ENCODE measurements at places on chromosomes 11 and 22.

DNA sequence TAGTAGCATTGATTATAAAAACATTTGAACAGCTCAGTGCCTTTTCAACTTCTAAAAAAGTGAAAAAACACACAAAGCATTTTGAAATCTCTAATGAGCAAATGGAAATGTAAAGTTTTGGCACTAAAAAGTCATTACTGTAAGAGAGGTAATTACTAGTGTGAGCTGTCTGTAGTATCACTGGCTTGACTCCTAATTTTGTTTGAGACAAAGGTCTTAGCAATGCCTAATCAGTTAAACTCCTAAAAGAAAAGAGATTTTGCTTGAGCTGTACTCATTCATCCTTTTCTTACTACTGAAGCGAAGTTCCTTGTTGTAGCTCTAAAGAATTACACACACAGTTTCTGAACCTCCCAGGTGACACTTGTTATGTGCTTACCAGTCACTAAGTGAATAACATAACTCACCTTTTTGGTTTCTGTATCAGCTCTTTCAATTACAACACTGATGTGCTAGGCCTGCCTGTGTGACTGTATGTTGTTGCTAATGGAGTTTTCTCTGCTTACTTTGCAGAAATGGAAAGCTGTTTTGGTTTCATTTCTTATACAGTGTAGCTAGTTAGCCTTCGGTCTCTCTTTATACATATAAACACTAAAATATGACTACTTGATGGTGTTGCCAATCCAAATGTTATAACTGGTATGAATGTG is 924.4 kb upstream of the TENM4 start:
- DNase-seq: no peak

DNA sequence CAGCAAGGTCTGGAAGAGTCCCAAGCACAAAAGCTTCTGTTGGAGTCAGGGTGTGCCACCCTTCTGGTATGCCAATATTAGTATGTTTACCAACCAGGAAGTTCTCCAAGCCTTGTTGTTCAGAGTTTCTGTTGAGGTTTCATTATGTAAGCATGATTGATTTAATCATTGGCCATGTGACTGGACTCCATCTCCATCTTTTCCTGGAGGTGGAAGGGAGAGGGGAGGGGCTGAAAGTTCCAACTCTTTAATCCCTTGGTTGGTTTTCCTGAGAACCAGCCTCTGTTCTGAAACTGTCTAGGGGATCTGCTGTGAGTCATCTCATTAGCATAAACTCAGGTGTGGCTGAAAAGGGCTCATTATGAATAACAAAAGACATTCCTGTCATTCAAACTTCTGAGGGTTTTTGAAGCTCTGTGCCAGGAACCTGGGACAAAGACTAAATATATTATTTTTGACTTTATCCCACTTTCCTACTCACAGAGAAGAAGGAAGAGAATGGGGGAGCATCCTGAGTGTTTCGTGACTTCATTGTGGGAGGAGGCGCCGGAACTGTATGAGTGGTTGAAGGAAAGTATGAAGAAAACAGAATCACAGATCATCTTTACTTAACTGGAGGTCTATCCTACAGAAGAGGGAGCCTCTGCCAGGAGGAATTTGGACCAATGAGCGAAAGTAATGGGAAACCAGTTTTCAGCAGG is 138.2 kb downstream of the NECTIN1 start:
- no peak for DNase-seq

- no peak for DNase-seq
These were observed 67.3 kb upstream of the EED start for GRCh38 chr11:86177302-86177701.

DNA sequence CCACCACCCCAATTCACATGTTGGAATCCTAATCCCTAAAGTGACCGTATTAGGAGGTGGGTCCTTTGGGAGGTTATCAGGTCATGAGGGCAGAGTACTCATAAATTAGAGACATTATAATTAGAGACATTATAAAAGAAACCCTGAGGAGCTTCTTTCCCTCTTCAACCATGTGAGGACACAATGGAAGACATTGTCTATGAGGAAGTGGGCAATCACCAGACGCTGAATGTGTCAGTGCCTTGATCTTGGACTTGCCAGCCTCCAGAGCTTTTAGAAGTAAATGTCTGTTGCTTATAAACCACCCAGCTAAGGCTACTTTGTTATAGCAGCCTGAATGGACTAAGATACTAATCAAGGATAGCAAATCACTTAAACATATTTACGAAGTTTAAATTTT is 14.8 kb downstream of the GAB2 start:
- DNase-seq: no peak

DNA sequence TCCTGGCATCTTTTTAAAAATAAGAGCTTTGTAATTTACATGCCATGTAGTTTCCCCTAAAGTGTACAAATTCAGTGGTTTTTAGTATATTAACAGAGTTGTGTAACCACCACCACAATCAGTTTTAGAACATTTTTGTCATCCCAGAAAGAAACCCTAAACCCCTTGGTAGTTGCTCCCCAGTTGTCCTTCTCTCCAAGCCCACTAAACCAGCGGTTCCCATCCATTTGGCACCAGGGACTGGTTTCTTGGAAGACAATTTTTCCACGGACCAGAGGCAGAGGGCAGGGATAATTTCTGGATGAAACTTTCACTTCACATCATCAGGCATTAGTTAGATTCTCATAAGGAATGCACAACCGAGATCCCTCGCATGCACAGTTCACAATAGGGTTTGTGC is 22.6 kb downstream of the CABIN1 start:
- no peak for DNase-seq

DNA sequence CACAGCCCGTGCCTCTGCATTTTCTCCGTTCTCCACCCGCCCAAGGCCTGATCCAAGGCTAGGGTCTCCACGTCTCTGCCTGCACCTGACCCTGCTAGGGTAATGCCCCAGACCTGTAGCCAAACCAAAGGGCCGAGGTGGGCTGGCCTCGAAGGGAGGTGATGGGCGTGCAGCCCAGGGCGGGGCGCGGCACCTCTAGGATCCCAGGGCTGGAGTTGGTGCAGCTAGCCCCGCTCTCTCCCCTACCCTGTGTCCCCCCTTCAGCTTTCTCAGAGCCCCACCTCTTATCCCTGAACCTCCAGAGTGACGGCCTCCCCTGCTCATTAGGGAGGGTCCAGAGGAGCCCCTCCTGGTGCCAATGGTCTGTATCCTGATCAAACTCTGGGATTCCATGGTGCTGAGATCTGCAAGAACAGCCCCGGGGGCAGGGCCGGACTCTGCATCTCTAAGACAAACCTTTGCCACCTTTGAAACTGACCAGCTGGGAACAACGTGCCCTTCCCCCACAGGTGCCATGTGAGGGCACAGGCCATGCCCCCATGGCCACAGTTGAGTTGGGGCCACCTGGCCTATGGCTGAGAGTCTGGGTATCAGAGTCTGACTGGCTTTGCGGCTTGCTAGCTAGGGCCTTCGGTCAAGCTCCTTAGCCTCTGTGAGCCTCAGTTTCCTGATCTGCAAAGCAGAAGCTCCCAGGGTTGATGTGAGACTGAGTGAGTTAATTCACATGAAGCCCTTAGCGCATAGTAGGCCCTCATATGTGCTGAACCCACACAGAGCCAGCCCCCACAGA is 23.1 kb upstream of the CBX7 start:
- DNase-seq: no peak

DNA sequence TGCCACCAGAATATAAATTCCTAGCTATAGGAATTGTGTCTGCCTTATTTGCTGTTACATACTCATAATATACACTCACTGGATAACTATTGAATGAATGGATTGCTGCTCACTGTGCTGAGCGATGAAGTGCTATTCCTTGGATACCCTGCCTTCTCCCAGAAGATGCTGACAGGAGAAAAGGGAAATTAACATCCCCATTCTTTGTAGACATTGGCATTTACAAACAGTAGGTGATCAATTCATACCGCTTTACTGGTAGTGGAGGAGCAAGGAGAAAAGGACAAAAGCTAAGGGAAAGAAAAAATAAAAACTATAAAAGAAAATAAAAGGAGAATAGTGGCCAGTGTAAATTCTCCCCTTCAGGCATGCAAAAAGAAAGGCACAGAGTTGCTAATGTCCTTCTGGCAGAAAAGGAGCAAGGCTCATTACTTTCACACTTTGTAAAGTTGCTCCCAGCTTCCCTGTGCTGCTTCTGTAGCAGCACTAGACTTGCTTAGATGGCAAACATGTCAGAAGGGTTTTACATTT is 183.0 kb downstream of the LUZP2 start:
- no peak for DNase-seq

DNA sequence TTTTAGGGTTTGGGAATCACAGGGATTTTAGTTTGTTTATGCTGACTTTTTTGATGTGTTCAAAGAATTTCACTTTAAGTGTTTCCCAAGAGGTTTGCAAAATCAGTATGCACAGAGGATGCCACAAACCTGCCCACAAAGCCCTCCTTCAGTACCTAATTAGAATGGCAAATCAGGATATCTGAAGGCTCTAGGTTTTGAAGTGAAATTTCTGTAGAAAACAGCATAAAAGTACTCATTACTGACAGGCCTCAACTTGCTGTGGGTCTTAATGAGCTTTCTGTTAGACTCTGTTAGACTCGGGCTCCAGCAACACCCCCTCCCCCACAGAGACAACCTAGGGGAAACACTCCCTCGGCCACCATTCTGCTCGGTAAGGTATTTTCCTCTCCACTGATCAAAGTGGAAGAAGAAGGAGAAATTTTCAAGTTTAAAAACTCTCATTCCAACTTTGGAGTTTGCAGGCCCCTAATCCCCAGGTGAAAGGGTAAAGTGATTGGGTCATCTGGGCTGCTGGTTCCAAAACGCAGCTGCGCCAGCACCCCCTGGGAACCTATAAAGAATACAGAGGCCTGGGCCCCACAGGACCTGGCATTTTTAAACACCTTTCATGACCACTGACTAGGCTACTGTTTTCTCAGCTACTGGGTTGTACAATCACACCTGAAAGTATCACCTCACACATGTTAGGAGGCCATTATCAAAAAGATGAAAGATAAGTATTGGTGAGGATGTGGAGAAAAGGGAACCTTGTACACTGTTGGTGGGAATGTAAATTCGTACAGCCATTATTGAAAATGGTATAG is 67.5 kb downstream of the PLEKHA7 start:
- DNase-seq: no peak

- peak; percentile 38 for DNase-seq
These were observed 30.7 kb downstream of the SCUBE2 start for GRCh38 chr11:9060700-9061111.

DNA sequence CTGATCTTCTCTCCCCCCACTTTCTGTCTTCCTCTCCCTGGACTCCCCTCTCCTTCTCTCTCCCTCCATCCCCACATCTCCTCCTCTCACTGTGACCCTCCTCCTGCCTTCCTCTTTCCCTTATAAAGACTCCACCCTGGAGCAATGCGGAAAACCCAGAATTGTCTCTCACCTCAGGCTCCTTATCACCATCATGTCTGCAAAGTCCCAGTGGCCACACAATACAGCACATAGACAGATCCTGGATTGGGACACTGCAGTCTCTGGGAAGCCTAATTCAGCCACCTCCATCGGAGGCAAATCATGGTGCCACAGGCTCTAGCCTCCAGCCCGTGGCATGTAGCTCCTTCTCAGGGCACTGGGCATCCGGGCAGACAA is 2.7 kb downstream of the RFPL2 start:
- DNase-seq: no peak

DNA sequence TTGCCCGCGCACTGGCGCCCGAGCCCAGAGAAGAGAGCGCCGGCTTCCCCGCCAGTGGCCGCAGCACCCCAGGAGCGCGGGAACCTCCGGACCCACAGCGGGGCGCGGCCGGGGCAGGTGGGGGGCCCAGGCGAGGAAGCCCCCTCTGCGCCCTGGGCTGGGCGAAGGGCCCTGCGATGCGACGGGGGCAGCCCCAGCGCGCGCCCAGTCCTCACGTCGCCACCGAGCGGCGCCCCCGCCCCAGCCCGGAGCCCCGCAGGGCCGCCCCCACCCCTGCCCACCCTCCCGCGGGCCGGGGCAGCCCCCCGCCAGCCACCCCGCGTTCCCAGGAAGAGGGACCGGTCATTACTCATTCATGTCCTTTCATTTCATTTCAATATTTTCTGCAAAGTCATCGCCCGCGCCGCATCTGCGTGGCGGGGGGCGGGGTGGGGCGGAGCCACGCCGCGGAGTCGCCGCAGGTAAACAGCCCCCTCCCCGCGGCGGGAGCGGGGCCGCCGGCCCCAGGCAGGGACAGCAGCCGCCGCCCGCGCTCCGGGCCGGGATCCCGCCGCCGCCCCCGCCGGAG is 673 bp upstream of the PANX2 start:
- peak; percentile 28 for DNase-seq

GRCh38 chr11:103659206-103659618 is 377.2 kb upstream of the DDI1 start:
- peak; percentile 38 for DNase-seq

- peak; percentile 16 for DNase-seq
These were observed 766 bp downstream of the IZUMO1R start for GRCh38 chr11:94305146-94305545.

DNA sequence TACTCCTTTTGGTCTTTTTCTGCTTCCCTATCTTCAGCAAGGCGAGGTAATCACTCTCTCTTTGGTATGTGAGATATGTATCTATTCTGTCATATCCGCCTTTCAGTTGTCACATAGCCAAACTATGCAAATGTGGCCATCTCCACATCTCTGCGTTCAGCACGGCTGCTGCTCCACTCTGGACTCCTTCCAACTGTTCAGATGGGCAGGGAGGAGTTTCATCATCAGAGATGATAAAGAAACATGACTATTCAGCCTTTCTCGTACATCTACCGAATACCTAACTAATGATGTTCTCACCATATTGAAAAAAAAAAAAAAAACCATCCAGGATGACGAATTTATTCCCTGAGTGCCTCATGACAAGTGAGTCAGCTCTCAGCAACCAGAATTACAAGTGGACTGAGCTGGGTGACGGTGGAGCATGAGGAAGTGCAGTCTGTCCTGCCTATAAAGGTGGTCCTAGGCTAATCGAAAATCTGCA is 899.6 kb downstream of the OPCML start:
- peak; percentile 80 for DNase-seq

- DNase-seq: no peak
These were observed 17.9 kb downstream of the STX3 start for GRCh38 chr11:59773083-59773440.

All from fibroblast of villous mesenchyme (primary cell).